ENCODE measurements at places on chromosomes 3 and 15.

- no peak for DNase-seq
These were observed 414.4 kb upstream of the PDZRN3 start for GRCh38 chr3:74039105-74039504.

DNA sequence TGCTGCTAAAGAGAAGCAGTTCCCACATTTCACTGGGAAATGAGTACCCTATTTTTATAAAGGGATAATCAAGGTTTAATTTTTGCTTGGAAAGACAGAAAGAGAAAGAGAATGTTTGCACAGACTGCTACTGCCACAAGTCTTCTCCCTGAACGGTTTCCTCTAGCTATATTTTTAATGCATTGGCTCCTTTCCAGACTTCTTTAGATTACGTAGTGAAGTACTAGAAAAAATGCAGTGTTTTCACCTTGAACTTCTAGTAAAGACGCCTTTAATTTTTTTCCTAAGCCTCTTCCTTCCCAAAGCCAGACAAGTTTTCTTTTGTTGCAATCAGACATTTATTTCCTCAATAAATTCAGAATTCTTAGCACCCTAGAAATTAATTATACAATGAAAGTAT is 248.3 kb upstream of the CCDC54 start:
- DNase-seq: no peak

DNA sequence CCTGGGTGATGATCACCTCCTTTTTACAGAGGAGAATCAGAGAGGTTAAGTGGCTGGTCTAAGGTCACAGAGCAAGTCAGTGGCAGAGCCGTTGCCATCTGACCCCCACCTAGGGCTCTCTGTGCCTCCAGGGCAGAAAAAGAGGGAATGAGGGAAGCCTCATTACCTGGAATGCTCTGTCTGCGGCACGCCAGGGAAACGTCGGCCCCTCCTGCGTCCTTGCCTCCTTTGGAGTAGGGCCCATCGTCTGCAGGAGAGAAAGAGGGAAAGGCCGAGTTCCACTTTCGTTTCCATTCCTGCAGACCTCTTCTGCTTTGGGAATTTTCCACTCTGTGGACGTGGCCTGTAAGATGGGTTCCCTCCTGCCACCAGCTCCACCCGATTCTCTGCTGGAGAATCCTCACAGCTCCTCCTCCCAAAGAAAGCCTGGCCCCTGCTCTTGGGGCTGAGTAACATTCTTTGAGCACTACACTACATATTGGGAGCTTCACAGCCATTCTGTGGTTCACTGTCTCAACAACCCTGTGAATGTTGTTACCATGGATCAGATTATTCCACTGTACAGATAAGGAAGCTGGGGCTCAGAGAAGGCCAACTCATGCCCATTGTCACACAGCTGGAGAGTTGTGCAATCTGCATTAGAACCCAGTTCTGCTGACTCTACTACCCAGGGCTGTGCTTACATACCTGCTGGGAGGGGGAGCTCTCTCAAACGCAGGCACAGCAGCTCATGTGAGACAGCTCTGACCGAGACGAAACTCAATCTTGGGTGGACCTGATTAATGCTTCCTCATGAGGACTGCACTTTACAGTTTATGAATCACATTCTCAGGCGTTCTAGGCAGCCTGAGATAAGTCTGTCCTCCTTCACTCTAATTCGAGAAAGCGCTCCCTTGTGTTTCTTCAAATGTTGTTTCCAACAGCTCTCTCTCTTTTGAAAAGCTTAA is 14.2 kb downstream of the GRIP2 start:
- DNase-seq: no peak

- DNase-seq: no peak
These were observed 53.8 kb downstream of the ATP8B4 start for GRCh38 chr15:50065279-50065678.

DNA sequence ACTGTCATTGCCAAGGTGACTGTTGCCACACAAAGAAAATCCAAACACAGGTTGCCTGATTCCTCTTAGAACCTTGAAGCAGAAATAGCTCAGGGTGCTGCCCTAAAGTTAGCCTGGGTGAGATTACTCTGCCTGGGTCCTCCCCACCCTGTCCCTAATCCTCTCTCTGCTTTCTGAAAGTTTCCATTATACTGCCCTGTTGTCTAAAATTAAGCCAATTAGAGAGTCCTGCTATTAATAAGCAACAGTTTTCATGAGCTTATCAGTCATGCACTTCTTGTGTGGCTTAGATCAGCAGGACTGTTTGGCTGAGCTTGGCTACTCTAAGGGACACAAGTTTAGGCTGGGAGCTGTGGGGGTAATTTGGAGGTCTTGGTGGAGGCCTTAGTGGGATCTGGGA is 334.7 kb upstream of the LRRFIP2 start:
- no peak for DNase-seq

DNA sequence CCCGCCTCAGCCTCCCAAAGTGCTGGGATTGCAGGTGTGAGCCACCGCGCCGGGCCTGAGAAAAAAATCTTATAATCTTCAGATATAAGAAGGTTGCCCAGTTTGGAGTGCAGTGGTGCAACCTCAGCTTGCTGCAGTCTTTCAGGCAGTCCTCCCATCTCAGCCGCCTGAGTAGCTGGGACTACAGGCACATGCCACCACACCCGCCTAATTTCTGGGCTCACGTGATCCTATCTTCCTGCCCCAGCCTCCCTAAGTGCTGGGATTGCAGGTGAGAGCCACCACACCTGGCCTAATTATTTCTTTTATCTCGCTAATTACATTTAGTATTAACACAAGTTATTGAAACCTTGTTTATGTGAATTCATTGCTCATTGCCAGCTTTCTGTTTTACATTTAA is 13.5 kb downstream of the PAK2 start:
- DNase-seq: no peak

DNA sequence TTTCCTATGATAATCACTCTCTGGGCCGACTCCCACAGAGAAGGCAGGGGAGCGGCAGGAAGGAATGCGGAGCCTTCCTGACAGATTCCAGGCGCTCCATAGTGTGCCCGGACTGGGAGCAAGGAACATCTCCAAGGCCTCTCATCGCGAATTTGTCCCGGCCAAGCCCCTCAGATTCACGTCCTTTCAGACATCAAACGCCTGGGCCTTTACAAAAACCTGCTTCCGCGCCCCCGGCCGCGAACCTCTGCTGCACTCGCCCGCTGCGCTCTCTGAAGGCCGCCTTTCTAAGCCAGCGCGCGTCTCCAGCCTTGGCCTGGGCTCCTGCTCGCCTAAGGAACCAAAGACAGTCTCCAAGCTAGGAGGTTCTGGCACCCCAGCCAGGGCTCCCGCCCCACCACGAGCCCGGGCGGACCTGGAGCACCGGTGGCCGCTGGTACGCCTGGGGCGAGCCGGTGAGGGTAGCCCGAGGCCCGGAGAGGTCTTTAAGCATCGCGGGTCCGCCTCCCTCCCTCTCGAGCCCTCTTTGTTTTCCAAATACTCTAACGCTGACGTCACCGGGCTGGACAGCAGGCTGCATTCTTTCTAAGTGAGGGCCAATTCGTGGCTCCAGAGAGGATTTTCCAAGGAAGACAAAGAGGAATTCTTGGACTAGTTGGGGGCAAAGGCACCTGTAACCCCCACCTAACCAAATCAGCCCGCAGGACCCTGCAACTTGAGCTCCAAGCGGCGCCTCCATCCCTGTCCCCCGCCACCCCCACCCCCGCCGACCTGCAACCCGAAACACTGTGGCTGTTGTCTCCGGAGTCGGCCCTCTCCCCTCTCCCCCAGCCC is 759 bp downstream of the AMOTL2 start:
- no peak for DNase-seq

DNA sequence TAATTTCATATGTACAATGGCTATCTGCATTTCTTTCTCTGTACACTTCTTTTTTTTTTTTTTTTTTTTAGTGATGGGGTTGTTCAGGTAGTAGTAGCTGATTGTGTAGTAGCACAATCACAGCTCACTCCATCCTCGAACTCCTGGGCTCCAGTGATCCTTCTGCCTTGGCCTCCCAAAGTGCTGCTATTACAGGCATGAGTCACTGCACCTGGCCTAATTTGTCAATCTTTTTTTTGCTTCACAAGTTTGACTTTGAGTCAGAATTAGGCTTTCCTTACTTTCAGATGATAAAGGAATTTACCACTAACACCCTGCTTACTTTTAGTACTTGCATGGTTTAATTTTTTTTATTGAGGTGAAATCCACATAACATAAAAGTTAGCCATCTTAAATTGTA is 28.0 kb downstream of the MAP1A start:
- DNase-seq: no peak

DNA sequence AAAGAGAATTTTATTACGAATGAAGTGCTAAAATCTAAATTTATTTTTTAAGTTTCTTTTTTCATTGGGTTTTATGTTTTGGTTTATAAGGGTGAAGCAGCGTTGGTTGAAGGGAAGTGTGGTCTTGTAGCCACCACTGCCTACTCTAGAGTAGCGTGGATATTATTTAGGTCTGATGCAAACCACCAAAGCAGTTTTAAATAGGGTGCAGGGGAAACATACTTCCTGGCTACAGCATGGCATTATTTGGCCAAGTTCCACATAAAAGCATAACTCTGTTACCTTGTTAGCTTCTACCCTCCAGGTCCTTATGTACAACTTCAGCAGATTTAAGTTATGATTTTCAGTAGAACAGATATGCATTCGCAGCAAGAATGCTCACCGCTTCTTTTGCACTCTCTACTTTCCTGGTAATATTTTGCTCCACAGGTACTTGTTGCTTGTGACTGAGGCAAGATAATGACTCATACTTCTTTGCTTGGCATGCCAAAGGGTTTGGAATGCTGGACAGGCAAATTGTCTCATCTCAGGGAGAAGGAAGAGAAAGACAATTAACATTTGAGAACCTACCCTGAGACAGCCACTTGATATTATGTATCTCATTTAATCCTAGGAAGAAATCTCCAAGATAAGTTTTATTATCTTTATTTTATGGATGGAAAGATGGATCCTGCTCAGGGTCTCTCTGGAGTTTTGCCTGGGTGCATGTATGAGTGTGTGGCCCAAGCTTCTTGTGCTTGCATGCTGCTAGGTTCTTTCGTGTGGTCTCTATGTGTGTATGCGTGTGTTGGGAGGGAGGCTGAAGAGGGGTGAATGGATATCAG is 5.4 kb downstream of the TGFBR2 start:
- no peak for DNase-seq

Data from T-helper 17 cell (primary cell).